Activated B cell treated with CpG ODN at 0.5 μM for 24 hours (primary cell): ENCODE measurements at places on chromosomes 7 and 10.
A peak's percentile ranks its signal among the peaks of the same experiment; 100 is the strongest.

DNA sequence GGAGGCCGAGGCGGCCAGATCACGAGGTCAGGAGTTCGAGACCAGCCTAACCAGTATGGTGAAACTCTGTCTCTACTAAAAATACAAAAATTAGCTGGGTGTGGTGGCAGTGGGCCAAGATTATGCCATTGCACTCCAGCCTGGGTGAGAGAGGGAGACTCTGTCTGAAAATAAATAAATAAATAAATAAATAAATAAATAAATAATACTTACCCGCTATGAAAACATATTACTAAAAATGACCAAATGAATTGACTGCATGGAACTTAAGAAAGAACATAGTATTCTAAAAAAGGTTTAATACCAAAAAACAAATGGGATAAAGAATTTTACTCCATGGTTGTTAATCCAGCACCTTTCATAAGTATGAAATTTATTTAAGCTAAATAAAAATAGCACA is 305.0 kb downstream of the GATA3 start:
- no peak for DNase-seq

DNA sequence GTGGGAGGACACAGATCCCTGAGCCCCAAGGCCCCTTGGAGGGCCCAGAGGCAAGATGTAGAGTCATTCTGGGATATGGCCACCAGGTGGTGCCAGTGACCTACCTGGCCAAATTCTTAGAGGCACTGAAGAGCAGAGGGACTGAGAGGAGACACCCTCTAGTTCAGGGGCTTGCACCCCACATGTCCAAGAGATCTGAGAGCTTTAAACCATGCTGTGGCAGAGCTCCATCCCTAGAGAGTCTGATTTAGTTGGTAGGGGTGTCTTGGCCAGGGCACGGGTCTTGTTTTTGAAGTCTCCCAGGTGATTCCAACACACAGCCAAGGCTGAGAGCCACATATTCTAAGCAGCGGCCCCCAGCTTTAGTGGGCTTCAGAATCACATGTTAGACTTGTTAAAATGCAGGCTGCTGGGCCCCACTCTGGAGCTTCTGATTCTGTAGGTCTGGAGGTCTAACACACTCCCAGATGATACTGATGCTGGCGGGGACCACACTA is 52.5 kb downstream of the PRF1 start:
- DNase-seq, result peak; percentile 58

DNA sequence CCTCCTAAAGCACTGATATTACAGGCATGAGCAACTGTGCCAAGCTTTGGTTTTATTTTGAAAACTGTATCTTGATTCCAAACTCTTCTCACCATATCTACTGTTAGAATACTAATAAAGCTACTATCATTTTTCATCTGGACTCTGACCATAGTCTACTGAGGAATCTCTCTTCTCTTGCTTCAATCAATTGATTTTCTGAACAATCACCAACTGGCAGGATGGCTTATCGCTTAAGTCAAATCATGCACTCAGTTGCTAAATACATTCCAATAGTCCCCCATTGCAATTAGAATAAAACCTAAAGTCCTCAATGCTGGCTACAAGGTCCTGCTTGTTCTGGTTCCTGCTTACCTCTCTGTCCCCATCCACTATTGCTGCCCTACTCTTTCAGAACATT is 2.3 kb upstream of the APBB1IP start:
- no peak for DNase-seq

DNA sequence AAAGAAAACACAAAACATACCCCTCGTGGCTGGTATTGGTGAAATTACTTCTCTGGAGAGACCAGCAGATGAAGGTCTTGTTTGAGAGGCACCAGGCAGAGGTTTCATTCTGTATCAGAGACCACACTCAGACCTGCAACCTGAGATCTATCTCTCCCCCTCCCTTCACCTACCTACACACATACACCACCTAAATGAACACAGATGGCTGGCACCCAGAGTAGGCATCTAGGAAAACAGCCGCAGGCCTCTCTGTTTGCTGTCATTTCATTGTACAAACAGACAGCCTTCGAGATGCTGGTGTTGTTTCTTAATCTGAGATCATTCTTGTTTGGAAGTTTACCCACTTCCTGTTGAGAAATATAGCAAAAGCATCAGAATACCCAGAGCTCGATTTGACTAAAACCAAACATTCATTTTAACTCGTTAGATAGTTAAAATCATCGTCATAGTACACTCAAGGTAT is 173.9 kb upstream of the SLC25A13 start:
- DNase-seq, result no peak

DNA sequence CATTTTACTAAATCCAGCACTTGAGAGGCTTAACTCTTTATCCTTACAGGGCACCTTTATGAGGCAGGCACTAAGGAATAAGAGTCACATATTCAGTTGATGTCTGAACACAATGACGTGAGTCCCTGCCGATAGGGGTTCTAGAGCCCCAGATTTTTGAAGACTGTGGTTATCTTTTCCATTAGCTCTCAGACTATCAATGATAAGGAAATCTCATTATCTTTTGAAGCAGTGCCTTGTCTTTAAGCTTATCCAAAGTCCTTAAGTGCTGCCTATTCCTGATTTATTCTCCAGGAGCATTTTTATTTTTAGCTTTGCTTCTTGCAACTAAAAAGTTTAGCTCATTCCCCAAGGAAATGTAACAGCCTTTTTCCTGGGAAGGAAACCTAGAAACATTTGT is 444.1 kb upstream of the LRRN3 start:
- no peak for DNase-seq

- no peak for DNase-seq
Measured at GRCh38 chr7:2030475-2031450, 202.0 kb downstream of the MAD1L1 start.

DNA sequence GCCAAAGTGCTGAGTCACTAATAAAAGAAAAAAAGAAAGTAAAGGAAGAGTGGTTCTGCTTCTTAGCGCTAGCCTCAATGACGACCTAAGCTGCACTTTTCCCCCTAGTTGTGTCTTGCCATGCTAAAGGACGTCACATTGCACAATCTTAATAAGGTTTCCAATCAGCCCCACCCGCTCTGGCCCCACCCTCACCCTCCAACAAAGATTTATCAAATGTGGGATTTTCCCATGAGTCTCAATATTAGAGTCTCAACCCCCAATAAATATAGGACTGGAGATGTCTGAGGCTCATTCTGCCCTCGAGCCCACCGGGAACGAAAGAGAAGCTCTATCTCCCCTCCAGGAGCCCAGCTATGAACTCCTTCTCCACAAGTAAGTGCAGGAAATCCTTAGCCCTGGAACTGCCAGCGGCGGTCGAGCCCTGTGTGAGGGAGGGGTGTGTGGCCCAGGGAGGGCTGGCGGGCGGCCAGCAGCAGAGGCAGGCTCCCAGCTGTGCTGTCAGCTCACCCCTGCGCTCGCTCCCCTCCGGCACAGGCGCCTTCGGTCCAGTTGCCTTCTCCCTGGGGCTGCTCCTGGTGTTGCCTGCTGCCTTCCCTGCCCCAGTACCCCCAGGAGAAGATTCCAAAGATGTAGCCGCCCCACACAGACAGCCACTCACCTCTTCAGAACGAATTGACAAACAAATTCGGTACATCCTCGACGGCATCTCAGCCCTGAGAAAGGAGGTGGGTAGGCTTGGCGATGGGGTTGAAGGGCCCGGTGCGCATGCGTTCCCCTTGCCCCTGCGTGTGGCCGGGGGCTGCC is at the start of gene IL6:
IL6 (plus strand) TSS at position 294 of the 807 bp plus-strand sequence; CDS start at position 357, 63 bp downstream.
- peak; percentile 53 for DNase-seq

GRCh38 chr10:118076705-118077104 is 30.0 kb upstream of the RAB11FIP2 start:
- DNase-seq, result no peak

GRCh38 chr10:78047314-78047891 is 13.7 kb downstream of the RPS24 start:
- peak; percentile 63 for DNase-seq

DNA sequence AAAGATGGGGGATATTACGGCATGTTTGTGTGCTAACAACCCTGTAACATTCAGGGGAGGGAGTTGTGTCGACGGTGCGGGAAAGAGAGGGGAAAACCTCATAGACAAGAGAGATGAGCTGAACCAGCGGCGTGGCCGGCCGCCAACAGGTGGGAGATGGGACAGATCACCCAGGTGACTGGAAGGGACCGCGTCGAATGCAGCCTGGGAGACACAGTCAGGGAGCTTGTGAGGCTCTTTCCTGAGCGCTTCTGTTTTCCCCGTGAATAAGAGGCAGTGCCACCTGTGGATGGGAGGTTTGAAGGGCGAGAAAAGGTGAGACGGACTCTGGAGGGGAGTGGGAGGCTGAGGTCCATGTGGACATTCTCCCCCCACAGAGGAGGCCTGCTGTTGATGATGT is 9.9 kb upstream of the PRKAG2 start:
- no peak for DNase-seq

GRCh38 chr7:87875151-87876039 is 765 bp downstream of the SLC25A40 start:
- no peak for DNase-seq
